ENCODE measurements at places on chromosomes 12 and 14. TPM values are rescaled to one million over a fixed set of nuclear protein-coding genes. Genes with fewer than 3 reads are reported as not detected.

DNA sequence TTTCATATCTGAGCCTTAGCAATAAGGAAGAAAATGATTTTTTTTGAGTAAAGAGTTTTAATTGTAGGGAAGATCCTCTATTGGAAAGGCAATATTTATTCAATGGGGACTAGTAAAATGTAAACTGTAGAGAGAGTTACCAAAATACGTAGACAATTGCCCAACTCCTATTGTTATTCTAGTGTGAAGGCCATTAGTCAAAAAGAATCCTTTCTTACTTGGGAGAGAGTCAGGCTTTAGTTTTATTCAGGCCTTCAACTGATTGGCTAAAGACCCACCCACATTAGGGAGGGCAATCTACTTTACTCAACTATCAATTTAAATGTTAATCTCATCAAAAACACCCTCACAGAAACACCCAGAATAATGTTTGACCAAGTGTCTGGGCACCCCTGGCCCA is 485.8 kb upstream of the ATXN7L3B start:
- no peak for DNase-seq

DNA sequence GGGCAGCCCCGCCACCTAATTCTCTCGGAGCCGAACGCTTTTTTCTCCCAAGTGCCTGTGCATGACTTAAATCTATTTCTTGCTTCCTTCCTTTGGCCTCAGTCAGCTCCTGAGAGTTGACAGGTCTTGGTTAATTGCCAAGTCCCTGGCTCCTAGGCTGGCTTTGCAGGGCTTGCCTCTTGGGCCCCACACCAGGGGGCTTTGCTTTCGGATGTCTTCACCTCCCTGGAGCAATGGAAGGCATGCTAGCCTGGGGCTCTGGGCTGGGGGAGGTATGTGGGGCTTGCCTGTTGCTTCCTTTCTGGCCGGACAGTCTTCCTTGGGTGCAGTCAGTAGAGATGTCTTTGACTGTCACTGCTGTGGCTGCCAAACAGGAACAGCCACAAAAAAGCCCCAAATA is 2.2 kb upstream of the KRT80 start:
- no peak for DNase-seq

GRCh38 chr14:52266782-52267181 is 716 bp upstream of the PTGDR start:
- DNase-seq: no peak

Gene P2RX2
- total RNA-seq: not detected

DNA sequence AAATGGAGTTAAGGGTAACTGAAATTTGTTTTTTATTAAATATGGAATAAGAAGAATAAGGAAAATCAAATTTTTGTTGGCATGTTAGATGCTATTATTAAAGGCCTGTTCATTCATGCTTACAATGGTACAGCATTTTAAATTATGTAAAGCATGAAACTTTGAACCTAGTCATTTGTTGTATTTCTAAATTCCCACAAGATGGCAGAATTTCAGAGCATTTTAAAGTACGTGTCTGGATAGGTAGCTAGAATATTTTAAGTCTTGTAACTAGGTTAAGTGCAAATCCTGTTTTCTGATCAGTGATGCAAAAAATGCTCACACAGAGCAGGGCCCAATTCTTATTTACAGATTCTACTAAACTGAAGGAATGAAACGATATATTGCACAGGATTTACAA is 585.6 kb upstream of the MIS18BP1 start:
- DNase-seq: no peak

GRCh38 chr12:2325519-2325918 is 272.7 kb downstream of the CACNA1C start:
- DNase-seq: no peak

DNA sequence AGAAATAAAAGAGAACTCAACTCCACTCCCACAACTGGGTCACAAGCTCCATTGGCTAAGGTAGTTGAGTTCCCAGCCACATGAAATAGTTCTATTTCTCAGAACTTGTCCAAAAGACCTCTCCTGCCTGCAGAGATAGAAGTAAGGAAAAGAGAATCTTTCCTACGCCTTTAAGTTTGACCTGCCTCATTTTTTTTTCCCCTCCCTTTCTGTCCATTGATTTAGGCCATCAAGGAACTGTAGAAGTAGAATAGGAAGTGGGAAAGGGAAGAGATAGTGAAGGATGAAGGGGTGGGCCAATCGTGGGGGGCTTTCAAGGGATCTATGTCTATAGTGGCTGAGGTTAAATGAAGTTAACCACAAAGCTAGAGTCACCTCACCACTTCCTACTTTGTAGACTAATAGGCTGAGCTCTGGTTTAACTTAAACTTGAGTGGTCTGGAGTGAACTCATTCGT is 13.9 kb upstream of the NUDT4 start:
- DNase-seq: no peak

DNA sequence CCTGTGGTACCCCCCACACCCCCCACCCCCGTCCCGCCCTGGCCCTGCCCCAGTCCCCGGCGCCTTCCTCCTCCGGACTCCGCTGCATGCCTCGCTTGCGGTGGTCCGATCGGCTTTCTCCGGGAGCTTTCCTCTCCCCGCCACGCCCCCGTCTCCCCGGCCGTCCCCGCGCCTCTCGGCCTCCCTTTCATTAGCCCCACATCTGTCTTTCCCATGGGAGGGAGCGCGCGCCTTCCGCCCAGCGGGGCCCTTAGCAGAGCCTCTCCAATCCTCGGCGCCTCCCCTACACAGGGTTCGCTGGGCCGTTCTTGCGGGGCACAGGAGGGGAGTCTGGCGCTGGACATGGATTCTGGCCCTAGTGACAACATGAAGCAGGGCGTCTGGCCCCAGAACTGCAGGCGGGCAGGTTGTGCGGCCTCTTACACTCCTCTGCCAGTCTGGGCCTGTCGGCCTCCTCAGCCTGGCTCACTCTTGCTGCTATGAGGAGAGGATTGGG is 1.5 kb upstream of the EFS start:
- no peak for DNase-seq

Measured in activated naive CD8-positive, alpha-beta T cell treated with anti-CD3 and anti-CD28 coated beads for 36 hours (primary cell).